Omental fat pad (tissue), 4 donors: ENCODE measurements at places on chromosomes 6 and 20.

DNA sequence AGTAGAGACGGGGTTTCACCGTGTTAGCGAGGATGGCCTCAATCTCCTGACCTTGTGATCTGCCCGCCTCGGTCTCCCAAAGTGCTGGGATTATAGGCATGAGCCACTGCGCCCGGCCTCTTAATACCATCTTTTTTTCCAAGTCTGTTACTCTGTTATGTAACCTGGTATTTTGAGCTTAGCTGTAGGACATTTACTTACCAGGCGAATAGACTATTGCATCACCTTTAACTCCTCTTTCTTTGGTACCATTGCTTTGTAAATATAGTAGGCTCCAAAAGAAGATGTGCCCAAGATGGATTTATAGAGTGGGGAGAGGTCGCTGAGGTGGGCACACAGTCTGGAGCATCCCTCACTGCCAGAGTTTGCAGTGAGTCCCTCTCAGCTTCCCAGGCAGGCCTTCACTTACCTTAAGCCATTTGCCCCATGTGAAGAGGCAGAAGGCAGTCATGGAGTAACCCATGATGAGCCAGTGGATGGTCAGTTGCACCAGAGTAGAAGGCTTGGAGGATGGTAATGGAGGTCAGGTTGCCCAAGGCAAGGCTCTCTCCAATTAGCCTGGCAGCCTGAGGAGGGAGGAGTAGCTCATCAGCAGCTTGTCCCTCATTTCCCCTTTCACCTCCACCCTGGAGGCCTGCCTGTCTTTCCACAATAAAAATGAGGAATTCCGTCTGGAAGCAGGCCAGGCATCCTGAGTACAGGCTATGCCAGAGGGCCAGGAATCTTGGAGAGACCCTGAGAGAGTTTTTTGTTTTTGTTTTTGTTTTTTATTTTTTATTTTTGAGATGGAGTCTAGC is 9.7 kb downstream of the TIAM2 start:
- no peak for DNase-seq

DNA sequence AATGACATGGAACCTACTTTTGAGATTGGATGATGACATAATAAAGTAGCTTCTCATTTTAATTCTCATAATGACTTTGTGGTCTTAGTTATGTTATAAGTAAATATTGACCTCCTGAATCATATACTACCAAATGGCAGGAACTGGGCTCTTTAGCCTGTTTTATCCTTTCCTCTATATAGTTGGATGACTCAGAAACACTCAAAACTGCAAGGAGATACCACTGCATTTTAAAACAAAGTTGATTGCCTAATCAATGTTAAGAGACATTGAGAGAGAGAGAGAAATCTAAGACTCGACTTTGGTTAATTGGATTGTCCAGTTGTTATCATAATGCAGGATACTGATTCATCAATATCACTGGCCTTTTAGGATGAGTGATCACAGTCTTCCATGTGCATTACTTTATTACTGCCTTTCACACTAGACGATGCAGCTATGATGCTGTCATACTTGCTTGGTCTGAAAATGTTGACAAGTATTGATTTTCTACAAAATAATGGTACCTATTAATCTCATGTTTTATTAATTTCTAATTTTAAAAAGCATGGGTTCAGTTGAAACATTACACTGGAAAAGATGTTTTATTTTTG is 320.0 kb downstream of the NKAIN2 start:
- DNase-seq = no peak

GRCh38 chr6:168385858-168386735 is 54.9 kb upstream of the SMOC2 start:
- no peak for DNase-seq

DNA sequence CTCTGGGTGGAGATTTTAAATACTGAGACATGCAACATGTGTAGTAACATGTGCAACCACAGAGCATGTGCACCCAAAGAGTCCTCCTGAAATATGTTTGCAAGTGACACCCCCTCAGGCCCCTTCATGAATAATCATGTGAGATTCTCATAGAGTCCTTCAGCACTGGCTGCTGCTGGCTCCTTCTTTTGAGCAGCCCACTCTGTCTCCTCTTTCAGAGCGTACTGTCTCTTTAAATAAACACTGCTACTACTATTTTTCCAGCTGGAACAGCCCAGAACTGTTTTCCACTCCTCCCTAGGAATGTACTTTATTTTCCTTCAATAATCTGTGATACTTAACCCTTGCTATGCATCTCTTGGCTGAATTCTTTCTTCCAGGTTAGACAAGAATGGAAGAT is 42.0 kb downstream of the HLA-DRB5 start:
- no peak for DNase-seq

- no peak for DNase-seq
Observed at GRCh38 chr6:17817763-17818162, 111.0 kb upstream of the NUP153 start.

DNA sequence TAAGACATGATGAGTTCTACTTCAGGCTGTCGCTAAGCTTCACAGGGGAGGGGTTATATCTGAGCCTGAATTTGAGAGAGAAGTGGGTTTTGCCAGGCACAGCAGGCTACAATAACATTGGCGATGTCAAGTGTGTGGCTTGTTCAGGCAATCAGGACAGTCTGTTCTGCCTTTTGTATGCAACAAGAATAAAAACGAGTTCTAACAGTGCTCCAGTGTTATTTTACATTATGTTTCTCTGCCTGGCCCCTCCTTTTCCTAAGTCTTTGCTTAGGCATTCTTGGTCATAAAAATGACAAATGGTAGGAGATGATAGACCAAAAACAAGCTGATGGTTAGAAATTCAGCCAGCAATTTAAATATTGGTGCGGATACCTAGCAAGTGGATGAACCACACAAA is 26.8 kb downstream of the PAQR8 start:
- DNase-seq = no peak

DNA sequence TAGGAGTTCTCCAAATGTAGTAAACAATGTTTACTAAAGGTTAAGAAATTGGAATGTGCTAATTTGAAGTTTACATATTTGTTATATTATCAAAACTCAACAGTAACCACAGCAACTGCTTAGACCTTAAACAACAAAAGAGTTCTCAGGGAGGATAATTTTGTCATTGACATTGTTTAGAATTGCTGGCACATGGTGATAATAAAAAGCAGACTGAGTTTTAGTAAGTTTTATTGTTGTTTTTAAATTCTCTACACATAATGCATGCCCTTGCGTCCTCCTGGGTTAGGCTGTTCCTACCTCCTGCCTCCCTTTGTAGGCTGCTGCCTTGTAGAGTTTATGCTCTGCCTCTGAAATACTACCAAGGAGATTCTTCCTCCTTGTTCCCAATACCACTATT is 28.7 kb downstream of the LAMA4 start:
- no peak for DNase-seq

DNA sequence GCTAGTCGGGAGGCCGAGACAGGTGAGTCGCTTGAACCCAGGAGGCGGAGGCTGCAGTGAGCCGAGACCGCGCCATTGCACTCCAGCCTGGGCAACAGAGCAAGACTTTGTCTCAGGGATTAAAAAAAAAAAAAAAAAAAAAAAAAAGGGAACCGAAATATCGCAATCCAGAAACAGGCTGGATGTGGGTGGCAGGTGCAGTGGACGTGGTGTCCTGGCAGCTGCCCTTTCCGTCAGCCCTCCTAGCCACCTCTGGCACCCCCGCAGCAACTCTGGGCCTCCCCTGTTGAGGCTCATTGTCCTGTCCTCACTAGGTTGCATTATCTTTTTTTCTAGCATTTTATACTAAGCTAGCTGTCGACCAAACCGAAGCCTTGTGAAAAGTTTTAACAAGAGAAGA is 113.5 kb downstream of the DTNBP1 start:
- no peak for DNase-seq

DNA sequence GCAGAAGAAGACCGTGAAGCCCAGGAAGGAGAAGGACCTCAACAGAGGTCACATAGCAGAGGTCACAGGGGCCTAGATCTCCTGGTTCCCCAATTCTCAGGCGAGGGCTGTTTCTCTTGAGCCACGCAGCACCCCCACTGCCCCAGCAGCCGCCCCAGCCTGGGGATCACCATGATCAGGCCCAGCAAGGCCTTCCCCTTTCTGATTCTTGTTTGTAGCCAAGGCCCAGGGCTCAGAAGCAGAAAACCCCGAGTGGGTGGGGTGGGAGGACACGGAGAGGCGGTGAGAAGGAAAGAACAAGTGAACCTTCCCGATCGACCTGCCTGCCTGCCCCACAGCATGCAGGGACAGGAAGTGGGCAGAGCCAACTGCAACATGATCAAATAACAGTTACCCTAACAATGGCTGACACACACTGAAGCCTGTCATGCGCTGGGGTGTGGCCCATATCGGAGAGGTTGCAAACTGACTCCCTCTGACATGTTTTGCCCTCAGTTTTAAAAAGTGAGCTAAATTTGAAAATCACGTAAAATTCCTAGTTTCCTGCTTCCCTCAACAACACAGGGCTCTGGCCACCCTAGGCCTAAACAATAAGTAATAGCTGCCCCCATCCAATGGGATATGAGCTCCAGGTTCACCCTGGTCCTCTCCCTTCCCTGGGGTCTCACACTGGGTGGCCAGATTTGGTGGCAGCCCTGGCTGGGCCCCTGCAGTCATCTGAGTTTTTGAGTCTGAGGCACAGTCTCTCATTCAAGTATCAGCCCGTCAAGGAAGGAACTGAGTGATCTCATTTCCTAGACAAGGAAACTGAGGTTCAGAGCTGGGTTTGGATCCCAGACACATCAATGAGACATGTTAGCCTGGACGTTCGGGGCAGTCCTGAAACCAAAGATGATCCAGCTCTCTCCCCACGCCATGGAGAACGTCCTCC is 6.5 kb downstream of the PEDS1 start:
- no peak for DNase-seq

DNA sequence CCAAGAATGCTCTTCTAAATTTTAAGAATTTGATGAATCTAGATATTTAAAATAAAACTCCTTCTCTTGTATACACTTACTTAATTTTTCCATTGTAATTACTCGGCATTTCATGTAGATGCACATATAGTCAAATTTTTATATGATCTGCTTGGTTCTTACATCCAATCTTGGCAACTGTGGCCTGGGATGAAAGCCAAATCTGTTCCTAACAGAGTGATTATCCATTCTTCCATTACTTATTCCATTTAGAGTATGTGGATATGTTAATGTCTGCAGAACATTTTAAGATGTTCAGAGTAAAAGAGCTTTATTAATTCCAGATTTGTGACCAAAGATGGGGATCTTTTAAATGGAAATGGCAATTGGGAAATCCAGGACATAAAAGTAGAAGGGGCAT is 144.1 kb upstream of the PDE7B start:
- DNase-seq = no peak

GRCh38 chr6:21824431-21825177 is 231.1 kb downstream of the SOX4 start:
- no peak for DNase-seq

DNA sequence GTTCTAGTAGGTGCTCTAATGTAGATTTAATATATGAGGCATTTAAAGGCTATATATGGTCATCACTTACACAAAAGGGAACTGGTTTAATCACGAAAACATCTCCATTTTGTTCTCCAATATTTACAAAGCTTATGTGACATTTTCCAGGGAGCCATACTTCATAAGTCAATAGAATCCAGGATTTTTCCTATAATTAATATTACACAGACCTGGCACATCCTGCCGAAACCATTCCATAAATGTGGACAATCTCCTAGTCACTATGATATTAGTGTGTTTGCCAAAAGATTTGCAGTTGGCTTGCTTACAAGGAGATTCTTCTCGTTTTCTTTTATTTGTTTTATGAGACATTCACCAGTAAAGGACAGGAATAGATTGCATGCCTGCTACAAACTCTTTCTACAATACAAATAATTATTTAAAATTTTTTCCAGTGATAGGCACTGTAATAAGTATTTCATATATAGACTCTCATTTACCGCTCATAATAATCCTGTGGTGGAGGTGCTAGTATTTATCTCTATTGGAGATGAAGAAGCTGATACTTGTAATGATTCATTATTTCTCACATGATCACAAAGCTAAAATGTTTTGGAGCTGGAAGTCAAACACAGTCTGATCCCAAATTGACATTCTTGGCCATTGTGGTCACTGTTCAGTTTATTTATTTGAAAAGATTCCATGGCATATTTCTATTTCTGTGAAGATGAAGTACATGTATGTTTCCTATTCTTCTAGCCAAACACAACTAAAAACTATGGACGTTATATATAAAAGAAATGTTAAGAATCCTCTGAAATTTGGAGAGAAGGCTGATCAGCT is 597.0 kb downstream of the HTR1B start:
- DNase-seq = no peak

DNA sequence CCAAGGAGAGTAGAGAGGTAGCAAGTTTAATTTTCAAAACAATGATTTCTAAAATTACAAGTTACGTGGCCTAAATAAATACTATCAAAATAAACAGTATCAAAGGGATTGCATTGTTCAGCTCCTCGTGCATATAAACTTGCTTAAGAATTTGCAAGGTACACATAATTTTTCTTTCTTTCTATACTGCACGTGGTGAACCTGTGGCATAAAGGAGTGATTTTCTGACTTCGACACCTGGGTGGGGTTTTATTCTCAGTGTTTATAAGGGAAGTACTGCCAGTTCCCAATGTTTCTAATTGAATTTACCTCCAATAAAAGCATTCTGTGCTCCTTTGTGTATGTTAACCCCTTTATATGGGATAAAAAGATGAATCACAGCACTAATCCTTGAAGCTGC is 50.1 kb upstream of the C20orf144 start:
- no peak for DNase-seq

GRCh38 chr20:60138256-60139220 is 180.3 kb downstream of the CDH26 start:
- no peak for DNase-seq

- no peak for DNase-seq
Observed at GRCh38 chr6:166952567-166953486, 3.5 kb downstream of the RNASET2 start.

DNA sequence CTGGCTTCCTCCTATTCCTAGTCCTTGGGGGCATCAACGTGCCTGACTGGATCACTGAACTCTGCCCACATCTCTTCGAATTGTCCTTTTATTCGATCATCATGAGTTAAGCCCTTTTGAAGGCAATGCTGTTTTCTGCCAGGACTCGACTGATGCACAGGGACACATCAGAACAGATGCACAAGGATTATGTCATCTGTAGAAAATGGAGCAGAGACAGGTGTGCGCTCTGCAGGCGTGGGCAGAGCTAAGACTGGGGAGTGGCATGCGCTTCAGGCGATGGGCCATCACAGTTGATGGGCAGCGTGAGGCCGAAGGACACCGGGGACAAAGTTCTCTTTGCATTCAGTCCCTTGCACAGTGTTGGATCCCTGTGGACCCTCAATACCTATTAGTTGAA is 13.1 kb downstream of the GABRR1 start:
- no peak for DNase-seq

GRCh38 chr6:167764713-167765479 is 61.8 kb upstream of the AFDN start:
- no peak for DNase-seq

DNA sequence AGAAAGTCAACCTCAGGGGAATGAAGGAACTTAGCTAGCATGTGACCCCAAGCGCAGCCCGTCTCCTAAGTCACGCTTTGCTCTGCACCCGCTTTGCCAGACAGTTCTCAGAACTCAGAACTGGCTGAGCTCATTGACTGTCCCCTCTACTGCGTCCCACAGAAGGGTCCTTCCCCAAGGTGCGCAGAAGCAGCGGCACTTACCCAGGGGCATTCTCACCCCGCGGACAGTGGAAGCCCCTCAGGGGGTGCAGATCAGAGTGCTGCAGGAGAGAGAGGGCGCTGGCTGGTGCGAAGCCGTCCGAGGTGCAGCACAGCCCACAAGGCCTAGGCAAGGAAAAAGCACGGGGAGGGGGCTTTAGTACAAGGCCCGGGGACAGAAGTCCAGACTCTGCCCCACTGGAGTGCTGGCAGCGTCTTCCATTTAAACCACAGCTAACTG is 807 bp downstream of the SNHG17 start:
- no peak for DNase-seq

- DNase-seq = no peak
Observed at GRCh38 chr6:41445261-41445660, 100.9 kb upstream of the FOXP4 start.

- no peak for DNase-seq
Observed at GRCh38 chr6:67433124-67433523, 1202.0 kb upstream of the ADGRB3 start.
